ENCODE measurements at places on chromosomes 12 and 14.

DNA sequence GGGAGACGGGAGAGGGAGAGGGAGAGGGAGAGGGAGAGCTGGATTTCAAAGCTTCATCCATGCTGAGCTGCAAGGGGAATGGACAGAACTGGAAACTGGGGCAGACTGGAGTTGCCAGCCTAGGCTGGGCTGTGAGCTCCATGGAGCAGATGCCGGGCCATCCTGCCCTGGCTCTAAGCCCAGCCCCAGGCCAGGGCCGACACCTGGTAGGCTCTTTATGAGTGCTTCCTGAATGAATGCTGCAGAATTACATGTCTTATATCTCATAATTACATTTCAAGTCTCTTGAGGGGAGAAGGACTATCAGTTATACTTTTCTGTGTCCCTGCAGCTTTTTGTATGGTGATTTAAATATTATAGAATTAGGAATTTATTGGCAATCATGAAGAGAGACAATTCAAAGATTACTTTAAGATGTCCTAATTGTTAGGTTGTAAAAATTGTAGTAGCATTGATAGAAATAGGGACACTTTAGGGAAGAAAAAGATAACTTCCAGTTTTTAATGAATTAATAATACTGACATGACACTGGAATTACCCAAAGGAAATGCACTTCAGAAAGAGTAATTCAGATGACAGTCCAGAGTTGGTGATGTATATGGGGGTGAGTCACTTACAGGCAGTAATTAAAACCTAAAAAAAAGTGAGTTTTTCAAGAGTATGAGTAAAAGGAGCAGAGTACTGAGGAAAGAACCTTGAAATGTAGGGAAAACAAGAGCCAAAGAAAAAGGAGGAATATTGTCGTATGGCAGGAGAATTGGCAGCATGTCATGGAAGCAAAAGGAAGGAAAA lies 29.0 kb downstream of the SCYL2 start:
- no peak for DNase-seq

DNA sequence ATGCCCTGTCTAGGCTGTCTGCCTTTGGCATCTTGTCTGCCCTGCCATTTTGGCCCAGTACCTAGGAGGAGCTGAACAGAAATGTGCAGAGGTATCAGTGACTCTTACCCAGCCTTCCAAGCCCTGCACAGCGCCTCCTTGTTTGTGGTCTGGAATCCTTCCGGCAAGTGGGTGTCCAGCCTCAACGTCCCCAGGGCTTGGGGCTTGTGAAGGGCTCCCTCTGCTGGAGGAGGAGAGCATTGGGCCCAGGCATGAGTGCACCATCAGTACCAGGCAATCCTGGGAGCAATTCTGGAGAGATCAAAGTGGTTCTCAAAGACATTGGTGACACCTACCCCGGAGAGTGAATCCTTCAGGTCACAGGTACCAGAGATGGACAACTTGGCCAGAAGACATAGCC lies 2.4 kb upstream of the TCL1B start:
- DNase-seq: no peak

GRCh38 chr12:43981726-43982125 lies 145.8 kb downstream of the TMEM117 start:
- DNase-seq: no peak

GRCh38 chr12:6667559-6668210 lies 4.8 kb upstream of the ING4 start:
- no peak for DNase-seq

DNA sequence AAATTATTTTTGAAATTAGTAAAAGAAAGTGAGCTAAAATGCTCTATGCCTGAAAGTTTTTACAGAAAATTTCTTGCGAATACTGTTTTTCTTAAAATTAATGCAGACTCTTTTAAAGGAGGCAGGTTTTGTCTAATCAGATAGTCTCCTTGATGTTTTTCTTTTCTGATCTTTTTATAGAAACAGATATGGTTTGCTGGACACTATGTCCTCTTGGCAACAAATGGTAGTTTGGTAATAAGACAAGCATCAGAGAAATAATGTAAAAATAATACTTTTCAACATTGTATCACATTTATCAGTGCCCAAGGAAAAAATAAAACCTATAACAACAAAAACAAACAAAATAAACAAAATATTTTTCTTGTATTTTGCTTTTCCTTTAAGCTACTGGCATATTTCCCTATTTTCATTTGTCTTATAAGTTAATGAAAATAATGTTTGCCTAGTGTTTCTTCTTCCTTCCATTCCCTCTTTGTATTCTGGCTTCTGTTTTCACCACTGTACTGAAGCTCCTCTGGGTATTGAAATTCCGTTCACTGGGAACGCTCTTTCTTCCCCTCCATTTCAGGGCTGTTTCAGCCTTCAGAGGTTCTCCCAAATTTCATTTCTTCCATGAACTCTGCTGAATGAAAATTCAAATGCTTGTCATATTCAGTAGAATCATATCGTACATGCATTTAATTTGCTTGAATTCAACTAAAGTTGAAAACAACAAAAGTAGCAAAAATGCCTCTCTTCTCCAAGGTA lies 115.3 kb downstream of the TRMT5 start:
- no peak for DNase-seq

GRCh38 chr14:56422221-56422620 lies 157.4 kb upstream of the TMEM260 start:
- no peak for DNase-seq

- DNase-seq: no peak
Observed at GRCh38 chr12:97363693-97364092, 98.9 kb upstream of the RMST start.

- DNase-seq: no peak
Observed at GRCh38 chr14:91470216-91470615, 39.9 kb downstream of the PPP4R3A start.

GRCh38 chr12:131862600-131862993 lies 31.8 kb upstream of the ULK1 start:
- no peak for DNase-seq

GRCh38 chr12:33536431-33536830 lies 96.8 kb upstream of the SYT10 start:
- no peak for DNase-seq

GRCh38 chr14:59464486-59465315 lies 479 bp downstream of the GPR135 start:
- peak; percentile 24 for DNase-seq

GRCh38 chr14:63852271-63852816 lies 460 bp upstream of the SYNE2 start:
- DNase-seq: no peak

DNA sequence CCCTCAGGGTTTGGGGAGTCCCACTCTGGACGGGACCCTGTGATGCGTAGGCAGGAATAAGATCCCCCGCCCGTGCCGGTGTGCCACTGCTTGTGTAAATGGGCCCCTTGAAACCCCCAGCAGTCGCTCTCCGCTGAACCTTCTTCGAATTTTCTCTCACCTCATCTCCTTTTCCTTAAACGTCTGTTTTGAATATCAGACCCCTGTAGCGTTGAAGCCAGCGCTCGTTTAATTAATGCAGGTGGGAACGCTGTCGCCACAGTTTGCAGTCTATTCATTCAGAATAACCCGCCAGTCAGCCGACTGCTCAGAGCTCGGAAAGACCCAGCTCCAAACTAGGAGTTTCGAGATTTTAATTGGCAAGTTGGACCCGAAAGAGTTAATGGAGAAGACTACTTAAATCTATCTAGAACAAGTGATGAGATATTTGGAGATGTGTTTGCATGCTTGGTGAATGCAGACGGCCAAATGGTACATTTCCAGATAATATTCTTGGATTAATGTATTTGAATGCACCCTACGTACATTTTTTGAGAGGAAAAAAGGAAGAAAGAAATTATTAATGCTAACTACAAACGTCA lies 739 bp upstream of the PPP2R5E start:
- no peak for DNase-seq

DNA sequence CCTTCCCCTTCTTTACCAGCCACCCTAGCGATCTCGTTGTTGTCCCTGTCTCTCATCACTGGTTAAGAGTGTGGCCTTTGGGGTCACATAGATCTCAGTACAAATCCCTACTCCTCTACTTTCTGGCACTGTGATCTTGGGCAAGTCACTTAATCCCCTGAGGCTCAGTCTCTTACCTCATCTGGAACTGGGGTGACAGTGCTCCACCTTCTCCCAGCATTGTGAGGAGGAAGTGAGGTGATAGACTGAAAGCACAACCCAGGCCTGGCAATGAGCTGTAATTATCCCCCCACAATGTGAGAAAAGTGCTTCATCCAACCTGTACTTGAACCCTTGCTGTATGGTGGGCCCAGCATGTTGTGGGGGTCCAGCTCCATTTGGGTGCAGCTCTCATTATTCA lies 48.0 kb downstream of the IRAK3 start:
- peak; percentile 6 for DNase-seq

DNA sequence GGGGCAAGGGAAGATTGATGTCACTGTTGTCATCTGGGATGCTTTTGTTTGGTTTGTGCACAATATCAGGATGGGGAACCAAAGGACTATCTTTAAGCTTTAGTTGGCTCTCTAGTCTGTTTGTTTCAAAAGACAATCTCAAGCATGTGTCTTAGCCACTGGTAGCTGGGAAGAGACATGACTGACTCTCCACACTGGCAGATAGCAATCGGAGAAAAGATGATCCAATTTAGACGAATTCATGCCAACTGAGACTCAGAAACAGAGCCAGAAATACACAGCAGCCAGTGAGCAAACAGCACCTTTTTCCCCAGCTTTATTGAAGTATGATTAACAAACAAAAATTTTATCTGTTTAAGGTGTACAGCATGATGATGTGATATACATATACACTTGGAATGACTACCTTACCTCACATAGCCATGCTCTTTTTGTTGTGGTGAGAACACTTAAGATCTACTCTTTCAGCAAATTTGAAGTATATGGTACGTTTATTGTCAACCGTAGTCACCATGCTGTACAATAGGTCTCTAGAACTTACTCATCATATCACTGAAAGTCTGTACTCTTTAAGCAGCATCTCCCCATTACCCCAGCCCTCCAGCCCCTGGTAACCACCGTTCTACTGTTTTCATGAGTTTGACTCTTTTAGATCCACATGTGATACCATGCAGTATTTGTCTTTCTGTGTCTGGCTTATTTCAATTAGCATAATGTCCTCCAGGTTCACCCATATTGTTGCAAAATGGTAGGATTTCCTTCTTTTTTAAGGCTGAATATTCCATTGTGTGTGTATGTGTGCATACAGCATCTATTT lies 50.6 kb downstream of the DUSP16 start:
- no peak for DNase-seq

DNA sequence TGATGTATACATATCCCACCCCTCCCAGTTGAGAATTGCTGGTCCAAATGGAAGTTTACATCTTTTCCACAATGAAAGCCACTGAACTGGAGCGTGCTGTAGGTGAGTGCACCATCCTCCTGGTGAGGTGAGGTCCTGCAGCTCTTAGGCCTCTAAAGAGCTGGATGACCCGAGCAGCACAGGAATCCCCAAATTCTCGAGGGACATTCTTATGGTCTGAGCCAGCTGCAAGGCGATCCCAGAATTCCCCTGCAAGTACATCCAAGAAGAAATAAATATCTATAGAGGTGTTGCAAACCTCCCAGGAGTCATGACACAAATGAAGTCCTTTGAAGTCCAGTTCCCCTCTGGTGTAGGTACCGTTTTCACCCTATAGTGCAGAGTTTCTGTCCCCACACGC lies 24.0 kb downstream of the TMEM132C start:
- no peak for DNase-seq

DNA sequence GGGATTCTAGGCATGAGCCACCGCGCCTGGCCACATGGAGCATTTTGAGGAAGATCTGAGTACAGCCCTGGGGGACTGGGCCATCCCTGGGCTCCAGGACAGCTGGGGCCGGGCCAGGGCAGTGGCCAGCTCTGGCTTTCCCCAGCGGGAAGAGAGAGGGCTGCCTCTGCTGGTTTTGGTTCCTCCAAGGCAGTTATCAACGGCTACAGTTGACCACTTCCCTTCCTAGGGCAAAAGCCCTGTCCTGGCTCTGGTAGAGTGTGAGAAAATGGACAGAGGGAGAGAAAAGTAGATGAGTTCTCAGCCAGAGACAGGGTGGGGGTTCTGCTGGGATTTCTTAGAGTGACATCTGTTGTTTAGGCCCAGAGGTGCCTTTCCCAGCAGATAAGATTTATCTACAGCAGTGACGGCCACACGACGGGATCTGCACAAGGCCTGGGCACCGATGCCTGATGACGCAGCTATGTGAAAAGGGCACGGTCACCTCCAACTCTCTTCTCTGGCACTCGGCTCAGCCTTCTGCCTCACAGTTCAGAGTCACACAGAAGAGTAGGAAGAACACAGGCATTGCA lies 5.5 kb upstream of the HVCN1 start:
- DNase-seq: no peak

- DNase-seq: no peak
Observed at GRCh38 chr14:96735526-96735925, 61.7 kb upstream of the VRK1 start.

DNA sequence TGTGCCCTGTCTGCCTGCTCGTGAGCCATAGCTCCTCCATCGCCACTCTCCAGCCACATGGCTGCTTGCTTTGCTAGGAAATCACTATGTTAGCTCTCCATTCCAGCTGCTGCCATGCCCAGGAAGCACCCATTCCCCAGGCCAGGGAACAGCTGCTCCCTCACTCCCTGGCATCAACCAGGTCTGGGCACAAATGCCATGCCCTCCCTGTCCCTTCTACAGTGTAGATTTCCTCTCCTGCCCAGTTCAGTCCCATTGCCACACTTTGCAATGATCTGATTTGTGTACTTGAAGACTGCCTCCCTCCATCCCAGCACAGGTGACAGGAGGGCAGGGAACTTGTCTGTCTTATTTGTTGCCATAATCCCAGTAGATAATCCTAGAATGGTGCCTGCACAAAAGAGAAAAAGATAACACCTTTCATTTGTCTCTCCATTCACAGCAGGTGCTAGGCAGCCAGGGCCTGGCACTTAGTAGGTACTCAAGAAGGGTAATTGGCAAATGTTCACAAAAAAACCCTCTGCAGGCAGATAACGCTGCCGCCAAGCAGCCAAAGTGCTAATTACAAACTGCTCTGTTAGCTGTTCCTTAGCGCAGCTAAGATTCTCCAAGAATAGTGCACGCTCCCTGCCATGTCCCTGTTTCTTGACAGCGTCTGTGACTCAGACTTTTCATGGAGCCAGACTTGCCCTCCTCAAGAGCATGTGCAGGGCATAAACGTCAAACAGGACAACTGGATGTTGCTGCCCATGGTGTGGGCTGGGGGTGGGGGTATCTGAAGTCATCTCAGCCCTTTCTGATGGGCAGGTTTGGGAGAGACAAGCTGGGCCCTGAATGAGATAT lies 69.1 kb downstream of the ARL6IP4 start:
- no peak for DNase-seq

DNA sequence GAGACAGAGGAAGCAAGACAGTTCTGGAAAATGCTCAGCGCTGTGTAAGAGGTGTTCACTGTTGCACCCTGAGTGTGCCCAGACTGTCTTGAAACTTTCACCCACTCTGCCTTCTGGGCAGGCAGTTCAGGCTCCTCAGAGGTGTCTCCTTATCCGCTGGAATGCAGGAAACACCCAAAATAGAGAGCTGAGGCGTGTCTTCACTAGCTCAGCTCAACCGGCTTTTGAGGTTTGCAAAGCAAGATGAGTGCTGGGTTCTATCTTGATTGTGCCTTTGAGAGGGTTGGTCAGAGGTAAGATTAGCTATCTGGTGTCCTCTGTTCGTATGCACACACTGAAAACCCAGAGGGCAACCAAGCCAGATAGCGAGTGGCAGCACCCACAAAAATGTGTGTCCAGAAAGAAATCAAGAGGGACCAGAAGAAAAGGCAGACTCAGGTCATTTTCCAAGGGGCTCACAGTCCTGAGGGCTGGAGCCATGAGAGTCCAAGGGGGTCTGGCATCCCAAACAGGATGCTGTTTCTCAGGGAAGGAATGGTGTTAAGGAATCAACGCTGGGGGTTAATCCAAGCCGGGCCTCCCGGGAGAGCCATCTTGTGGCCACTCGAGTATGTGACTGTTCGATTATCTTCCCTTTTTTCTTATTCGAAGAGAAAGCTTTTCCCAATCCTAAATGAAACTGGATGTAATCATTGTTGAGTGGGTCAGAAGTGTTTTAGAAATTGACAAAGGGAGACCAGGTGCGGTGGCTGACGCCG lies 47.1 kb downstream of the TBX3 start:
- no peak for DNase-seq
